ENCODE measurements at places on chromosomes 1 and 21.

GRCh38 chr1:16046842-16047241 is 3.3 kb downstream of the CLCNKB start:
- no peak for DNase-seq

- no peak for DNase-seq
Measured at GRCh38 chr1:169325117-169325516, 42.5 kb downstream of the NME7 start.

GRCh38 chr1:59687081-59687480 is 127.7 kb upstream of the HOOK1 start:
- DNase-seq = no peak

DNA sequence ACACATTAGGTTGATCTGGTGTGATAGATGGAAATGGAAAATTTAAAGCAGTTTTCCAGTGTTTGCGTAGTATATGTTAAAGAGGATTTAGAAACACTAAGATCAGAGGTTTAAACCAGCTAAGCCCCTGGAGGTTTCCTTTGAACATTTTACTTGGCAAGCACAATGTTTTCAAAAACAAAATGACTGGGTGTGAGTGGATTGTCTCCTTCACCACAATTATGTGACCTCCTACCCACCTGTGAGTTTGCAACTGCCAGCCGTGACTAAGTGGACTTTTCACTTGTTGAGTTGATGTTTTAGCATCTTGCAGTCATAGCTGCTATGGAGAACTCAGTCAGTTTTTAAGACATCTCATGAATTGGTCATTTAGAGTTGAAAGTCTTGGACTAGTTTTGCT is 4.7 kb downstream of the CCDC190 start:
- DNase-seq = peak; percentile 98

DNA sequence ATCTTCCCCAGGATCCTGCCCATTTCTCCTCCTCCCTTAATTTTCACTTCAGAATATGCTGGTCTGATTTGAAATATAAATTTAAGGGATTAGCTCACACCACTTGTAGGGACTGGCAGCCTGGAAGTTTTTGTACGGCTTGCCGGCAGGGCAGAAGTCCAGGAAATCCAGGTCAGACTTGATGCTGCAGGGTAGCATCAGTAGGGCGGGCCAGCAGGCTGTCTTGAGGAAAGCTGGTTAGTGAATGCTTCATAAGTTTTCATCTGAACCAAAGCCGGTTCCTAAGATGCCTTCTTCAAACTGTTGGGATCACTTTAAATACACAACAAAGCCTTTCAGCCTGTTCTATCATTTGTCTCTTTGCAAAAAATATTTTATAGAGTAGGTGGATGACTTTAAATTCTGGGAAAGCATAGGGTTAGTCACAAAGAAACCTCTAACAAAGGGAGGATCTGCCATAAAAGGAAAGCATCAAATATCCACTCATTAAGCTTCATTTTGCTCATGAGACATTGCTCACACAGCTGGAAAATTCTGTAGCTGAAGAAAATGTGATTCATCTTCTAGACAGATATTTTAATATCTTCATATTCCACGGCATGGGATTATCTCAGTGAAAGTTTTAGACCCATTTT is 90.7 kb upstream of the GFI1 start:
- DNase-seq = peak; percentile 76

DNA sequence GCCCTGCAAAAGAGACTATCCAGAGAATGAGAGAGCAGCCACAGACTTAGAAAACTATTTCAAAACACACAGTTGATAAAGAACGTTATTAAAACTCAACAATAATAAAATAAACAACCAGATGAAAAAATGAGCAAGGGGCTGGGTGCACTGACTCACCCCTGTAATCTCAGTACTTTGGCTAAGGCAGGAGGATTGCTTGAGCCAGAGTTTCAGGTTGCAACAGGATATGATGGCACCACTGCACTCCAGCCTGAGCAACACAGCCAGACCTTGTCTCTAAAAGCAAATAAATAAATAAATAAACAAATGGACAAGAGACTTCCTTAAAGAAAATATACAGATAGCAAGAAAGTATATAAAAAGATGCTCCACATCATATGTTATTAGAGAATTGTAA is 144.6 kb downstream of the LRRIQ3 start:
- DNase-seq = no peak

DNA sequence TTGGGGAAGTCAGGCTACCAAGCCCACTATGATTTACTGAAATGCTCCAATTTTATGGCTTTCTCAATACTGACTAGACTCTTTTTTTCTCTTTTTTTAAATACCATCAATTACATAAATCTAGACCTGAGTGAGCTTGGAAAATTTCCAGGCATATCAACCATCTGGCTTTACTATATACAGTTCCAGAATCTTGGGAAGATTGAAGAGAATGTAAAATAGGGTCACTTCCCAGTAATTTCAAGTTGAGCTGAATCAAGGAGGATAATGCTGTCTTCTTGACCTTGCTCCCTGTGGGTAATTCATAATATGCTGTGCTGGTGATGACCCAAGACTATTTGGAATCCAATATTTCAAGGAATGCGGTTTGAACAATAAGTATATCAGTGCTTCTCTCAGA is 108.1 kb downstream of the MAP3K21 start:
- no peak for DNase-seq

- DNase-seq = no peak
Measured at GRCh38 chr1:151949371-151950193, 40.3 kb upstream of the THEM4 start.

DNA sequence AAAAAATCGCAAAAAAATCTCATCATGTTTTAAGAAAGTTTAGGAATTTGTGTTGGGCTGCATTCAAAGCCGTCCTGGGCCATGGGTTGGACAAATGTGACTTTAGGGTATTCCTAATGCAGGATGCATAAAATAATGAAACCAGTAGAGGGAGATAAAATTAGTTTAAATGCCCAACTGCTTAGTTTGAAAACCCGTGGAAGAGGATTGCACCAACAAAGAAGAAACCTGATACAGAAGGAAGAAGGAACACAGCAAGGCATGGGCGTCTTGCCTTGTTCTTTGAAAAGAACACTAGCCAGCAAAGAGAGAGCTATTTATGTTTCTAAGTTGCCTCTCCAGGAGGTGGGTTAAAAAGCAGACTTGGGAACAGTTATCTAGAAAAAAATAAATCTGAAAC is 37.9 kb downstream of the WDR3 start:
- peak; percentile 46 for DNase-seq

GRCh38 chr1:228373004-228373680 is 33.5 kb downstream of the TRIM11 start:
- DNase-seq = no peak

GRCh38 chr1:10916991-10917390 is 95.5 kb upstream of the TARDBP start:
- DNase-seq = no peak

GRCh38 chr1:183914276-183914675 is 109.4 kb downstream of the RGL1 start:
- DNase-seq = peak; percentile 71

- no peak for DNase-seq
Measured at GRCh38 chr1:182118851-182119250, 57.3 kb upstream of the ZNF648 start.

- DNase-seq = peak; percentile 7
Measured at GRCh38 chr21:32278103-32278502, 746 bp downstream of the MIS18A start.

GRCh38 chr1:30872033-30872947 is 36.3 kb downstream of the SDC3 start:
- DNase-seq = peak; percentile 61

- DNase-seq = no peak
Measured at GRCh38 chr1:205091043-205091740, 6.9 kb upstream of the TMEM81 start.

- DNase-seq = no peak
Measured at GRCh38 chr1:240128366-240128765, 36.7 kb downstream of the FMN2 start.

DNA sequence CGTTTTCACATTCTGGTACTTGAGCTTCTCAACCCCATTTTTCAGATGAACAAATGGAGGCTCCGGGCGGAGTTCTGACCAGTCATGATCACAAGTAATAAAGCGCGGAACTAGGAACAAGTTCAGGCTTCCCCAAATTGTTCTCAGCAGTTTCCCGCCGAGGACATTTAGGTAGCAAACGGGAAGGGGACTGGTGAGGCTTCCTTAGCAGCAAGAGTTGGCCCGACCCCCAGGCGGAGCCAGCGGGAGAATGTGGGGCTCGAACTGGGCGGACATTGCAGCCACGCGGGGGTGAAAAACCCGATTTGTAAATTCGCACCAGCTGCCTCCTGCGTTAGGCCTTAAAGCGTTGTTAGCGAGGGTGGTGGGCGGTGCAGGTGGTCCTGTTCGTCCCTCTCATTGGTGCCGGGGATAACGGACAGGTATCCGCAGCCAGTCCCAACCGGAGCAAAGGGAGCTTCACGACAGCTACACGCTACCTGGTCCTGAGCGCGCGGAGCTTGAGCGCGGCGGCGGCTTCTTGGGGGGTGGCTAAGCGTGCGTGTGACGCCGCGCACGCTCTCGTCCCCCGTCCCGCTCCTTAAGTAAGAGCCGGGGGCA is 15.3 kb downstream of the SEMA6C start:
- DNase-seq = no peak

DNA sequence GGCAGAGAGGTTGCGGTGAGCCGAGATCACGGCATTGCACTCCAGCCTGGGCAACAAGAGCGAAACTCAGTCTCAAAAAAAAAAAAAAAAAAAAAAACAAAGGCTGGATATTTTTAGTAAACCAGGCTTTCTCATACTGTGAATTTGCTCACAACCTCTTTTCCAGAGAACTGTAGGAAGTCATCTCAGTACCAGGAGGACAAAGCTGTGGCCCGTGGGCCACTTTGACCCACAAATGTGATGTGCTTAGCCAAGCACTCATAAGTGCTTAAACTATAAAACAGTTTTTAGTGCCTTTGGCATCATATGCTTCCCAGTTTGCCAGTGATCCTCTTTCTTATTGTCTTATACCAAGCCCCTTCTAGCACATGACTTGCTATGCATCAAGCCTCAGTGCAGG is 46.5 kb downstream of the RNF11 start:
- DNase-seq = no peak

DNA sequence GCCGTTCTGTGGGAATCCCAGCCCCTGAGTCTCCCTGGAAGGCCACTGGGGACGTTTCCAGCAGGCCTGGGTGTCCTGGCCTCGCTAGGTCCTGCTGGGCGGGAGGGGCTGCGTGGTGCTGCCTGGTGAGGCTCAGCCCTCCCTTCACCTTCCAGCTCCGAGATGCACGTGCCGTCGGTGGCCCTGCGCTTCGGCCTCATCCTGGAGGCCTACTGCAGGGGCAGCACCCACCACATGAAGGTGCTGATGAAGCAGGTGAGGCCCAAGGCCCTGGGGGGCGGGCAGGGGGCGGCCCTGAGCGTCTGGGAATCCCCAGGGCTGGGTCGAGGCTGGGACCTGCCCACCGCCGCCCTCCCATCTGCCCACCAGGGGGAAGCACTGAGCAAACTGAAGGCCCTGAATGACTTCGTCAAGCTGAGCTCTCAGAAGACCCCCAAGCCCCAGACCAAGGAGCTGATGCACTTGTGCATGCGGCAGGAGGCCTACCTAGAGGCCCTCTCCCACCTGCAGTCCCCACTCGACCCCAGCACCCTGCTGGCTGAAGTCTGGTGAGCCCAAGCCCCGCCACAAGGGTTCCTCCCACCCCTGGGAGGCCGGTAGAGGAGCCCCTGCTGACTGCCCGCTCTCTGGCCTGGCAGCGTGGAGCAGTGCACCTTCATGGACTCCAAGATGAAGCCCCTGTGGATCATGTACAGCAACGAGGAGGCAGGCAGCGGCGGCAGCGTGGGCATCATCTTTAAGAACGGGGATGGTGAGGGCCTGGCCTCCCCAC is 70.3 kb downstream of the PIK3CD start:
- DNase-seq = no peak

DNA sequence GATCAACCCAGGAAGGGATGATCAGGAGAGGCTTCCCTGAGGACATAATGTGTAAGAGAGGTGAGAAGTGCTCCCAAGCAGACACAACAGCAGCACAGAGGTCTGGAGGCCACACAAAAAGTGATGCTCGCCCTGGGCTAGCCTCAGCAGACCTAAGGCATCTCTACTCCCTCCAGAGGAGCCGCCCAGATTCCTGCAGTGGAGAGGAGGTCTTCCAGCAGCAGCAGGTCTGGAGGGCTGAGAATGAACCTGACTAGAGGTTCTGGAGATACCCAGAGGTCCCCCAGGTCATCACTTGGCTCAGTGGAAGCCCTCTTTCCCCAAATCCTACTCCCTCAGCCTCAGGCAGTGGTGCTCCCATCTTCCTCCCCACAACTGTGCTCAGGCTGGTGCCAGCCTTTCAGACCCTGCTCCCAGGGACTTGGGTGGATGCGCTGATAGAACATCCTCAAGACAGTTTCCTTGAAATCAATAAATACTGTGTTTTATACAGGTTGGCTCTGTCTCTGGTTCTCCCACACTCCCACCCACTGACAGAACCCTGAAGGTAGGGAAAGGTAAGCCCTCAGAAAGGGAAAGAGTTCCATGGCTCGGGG is 5.0 kb downstream of the GJB3 start:
- no peak for DNase-seq

- DNase-seq = no peak
Measured at GRCh38 chr1:160630523-160631451, 16.1 kb downstream of the SLAMF1 start.

- no peak for DNase-seq
Measured at GRCh38 chr21:32055305-32055704, 182.5 kb downstream of the HUNK start.

DNA sequence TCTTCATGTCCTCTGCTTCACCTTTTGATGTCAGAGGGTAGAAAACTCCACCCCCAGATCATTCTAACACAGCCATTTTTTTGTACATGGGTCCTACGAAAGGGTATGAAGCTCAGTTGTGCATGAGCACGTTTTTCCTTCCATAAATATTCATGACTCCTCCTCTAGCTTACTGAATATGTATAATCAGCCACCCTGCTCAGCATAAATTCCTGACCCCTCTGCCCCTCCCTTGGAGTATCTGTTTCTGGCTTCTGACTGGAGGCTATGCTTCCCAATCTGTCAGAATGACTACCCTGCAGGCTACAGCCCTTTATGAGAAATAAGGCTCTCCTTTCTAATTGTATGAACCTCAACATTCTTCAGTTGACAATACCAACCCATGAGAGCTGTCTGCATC is 42.8 kb upstream of the PARP1 start:
- no peak for DNase-seq

GRCh38 chr1:199550199-199551065 is 477.1 kb upstream of the NR5A2 start:
- DNase-seq = peak; percentile 43

DNA sequence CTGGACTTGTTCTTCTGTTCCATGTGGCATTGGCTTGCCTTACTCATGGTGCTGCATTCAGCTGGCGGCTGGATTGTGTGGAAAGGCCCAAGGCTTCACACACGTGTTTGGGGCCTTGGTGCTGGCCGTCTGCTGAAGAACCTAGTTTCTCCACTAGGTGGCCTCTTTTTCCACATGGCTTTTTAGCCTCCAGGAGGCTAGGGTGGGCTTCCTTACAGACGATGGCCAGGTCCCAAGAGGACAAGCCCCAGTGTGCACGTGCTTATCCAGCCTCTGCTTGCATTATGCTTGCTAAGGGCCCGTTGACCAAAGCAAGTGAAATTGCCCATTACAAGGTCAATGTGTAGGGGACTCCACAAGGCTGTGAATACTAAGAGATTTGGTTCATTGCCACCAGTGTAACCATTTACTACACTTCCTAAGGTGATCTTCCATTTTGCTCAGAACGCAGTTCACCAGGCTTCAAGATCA is 47.5 kb upstream of the FOXO6 start:
- no peak for DNase-seq

GRCh38 chr1:230230273-230230672 is 163.2 kb downstream of the GALNT2 start:
- DNase-seq = no peak

Measured in HCEC 1CT (cell line).